ENCODE measurements at places on chromosomes 5 and 9. TPM values are rescaled to one million over a fixed set of nuclear protein-coding genes. Genes with fewer than 3 reads are reported as not detected.

DNA sequence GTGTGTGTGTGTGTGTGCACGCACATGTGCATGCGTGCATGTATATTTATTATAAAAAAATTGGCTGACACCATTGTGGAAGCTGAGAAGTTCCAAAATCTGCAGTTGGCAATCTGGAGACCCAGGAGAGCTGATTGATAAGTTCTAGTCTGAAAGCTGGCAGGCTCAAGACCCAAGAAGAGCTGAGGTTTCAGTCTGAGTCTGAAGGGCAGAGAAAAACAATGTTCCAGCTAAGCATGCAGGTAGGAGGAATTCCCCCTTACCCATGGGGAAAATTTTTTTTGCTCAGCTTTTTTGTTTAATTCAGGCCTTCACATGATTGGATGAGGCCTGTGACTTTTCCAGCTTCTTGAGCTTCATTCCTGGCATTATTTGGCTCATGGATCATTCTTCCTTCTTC lies 31.2 kb upstream of the ACTBL2 start:
- H3K36me3 ChIP-seq, result no peaks in the 10 kb centered on the region
- no peaks in the 10 kb centered on the region for H3K4me1 ChIP-seq
- peaks cover 25% of the 10 kb centered on the region for H3K27me3 ChIP-seq
- no peak for DNase-seq

GRCh38 chr5:43019614-43020398 lies 20.3 kb downstream of the ANXA2R start:
- peaks cover 77% of the 10 kb centered on the region for H3K27me3 ChIP-seq
- peak overlapping the region; percentile 90 for H3K27ac ChIP-seq

DNA sequence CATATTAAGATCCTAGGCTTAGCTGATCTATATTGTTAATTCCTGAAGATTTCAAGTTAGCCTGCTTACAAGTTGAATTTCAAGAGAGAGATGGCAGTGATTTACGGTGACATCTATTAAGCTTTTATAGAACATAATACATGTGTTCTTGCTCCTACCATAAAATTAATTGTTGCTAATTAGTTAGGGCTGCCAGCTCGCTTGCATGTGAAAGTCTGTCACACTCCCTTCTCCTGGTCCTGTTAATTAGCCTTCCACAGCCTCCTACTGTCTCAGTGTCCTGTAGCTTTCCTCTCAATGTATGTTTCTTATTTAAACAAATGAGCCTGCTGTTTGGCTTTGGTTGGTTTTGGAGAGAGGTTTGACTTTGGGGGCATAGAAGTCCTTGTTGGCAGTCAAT lies 247.2 kb downstream of the NTRK2 start:
- H3K4me1 ChIP-seq, result no peaks in the 10 kb centered on the region
- no peaks in the 10 kb centered on the region for H3K36me3 ChIP-seq
- H3K27me3 ChIP-seq, result peaks cover 3% of the 10 kb centered on the region
- no peak overlapping the region for H3K27ac ChIP-seq

- no peak for DNase-seq
- H3K4me1 ChIP-seq, result no peaks in the 10 kb centered on the region
- no peak overlapping the region for H3K4me3 ChIP-seq
- no peak overlapping the region for H3K27ac ChIP-seq
Measured at GRCh38 chr9:95383845-95384244, 66.3 kb upstream of the FANCC start.

DNA sequence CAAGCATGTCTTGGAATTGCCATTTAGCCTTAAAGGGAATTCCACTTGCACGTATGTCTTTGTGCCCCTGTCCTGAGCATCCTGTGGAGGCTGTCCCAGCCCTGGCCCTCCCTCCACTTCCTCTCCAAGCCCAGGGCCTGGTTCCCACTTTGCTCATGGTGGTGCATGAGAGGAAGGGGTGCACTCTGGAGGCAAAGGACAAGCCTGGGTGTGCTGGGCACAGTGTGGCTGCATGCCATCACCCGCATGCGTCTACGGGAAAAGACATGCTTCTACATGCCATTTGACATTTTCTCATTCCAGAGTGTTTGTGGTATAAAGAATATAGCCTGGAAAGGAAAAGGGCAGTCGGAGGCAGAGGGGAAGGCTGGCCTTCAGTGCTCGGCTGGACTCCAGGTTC lies 7.2 kb upstream of the IRX2 start:
- H3K36me3 ChIP-seq, result no peaks in the 10 kb centered on the region
- peaks cover 94% of the 10 kb centered on the region for H3K27me3 ChIP-seq
- DNase-seq, result no peak
- H3K27ac ChIP-seq, result no peak overlapping the region

DNA sequence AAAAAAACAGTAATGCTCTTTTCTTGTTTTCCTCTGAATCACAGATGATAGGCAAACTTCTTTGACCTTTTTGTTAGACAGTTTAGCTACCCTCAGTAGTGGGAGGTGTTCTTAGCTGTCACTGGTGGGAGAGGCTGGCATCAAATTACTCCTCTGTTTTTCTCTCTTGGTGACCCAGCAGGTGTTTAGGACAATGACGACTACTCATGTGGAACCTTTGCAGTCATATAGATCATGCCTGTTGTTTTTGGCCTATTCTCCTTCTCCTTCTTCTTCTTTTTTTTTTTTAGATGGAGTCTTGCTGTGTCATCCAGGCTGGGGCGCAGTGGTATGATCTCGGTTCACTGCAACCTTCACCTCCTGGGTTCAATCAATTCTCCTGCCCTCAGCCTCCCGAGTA lies 15.4 kb upstream of the NPR2 start:
- peaks cover 10% of the 10 kb centered on the region for H3K4me1 ChIP-seq
- H3K4me3 ChIP-seq, result no peak overlapping the region
- H3K27ac ChIP-seq, result peak overlapping the region; percentile 62

- H3K4me1 ChIP-seq, result peaks cover 5% of the 10 kb centered on the region
- H3K27ac ChIP-seq, result peak overlapping the region; percentile 12
- no peaks in the 10 kb centered on the region for H3K36me3 ChIP-seq
Measured at GRCh38 chr5:133245191-133246052, 193.6 kb downstream of the HSPA4 start.

AK8 gene
- 1.1 TPM for total RNA-seq

TTC16 gene
- 0.07 TPM for total RNA-seq

OBP2B gene
- not detected for total RNA-seq

ENTPD8 gene
- 2.7 TPM for total RNA-seq
